PC-9 (cell line): ENCODE measurements at places on chromosomes 6 and 20. TPM values are rescaled to one million over a fixed set of nuclear protein-coding genes. Genes with fewer than 3 reads are reported as not detected.
A peak's percentile ranks its signal among the peaks of the same experiment; 100 is the strongest.

DNA sequence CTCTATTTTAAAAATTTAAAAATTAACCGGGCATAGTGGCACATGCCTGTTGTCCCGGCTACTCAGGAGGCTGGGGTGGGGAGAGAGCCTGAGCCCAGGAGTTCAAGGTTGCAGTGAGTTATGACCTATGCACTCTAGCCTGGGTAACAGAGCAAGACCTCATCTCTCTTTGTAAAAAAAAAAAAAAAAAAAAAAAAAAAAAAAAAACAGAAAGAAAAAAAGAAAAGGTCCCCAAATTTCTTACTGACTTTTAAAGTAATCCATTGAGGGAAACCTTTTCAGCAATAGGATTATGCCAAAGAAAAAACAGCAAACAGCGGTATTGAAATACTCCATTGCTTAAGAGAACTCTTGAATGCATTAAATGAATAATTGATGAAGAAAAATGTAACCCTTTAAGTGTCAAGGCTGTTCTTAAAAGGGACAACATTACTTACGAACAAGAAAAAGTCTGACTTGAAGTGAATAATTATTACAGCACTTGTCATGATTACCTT lies 6.0 kb upstream of the DNAAF9 start:
- H3K4me1 ChIP-seq = peaks cover 5% of the 10 kb centered on the region; the same call in 1 of the 2 replicates
- DNase-seq = no peak
- no peaks in the 10 kb centered on the region for H3K36me3 ChIP-seq
- no peak overlapping the region for H3K27ac ChIP-seq

DNA sequence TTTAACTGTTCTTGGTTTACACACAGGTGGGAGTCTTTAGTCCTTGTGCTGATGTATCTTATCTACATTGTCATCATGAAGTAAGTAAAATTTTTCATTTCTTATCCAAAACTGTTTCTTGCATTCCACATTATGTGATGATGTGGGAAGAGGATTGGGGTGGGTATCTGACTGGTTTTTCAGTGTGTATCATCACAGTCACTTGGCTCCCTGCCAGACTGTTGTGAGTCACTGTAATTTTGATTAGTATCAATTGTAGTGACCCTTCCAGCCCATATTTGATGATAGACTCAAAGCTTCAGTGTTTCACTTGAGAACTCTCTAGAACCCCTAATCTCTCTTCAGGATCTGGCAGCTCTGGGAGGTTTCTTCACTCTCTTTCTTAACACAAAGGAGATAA lies 84.5 kb upstream of the RIN2 start:
- H3K27me3 ChIP-seq = peaks cover 30% of the 10 kb centered on the region; the same call in 1 of the 2 replicates
- 0 out of 2 replicates have a peak, but pooled peaks cover 5% of the 10 kb centered on the region for H3K4me1 ChIP-seq
- no peak overlapping the region for H3K4me3 ChIP-seq
- no peaks in the 10 kb centered on the region for H3K36me3 ChIP-seq

GRCh38 chr6:89970609-89971337 lies 76.5 kb downstream of the GJA10 start:
- H3K4me1 ChIP-seq = peaks cover 5% of the 10 kb centered on the region; the same call in 1 of the 2 replicates
- DNase-seq = peak; percentile 61
- no peaks in the 10 kb centered on the region for H3K36me3 ChIP-seq
- no peaks in the 10 kb centered on the region for H3K27me3 ChIP-seq

DNA sequence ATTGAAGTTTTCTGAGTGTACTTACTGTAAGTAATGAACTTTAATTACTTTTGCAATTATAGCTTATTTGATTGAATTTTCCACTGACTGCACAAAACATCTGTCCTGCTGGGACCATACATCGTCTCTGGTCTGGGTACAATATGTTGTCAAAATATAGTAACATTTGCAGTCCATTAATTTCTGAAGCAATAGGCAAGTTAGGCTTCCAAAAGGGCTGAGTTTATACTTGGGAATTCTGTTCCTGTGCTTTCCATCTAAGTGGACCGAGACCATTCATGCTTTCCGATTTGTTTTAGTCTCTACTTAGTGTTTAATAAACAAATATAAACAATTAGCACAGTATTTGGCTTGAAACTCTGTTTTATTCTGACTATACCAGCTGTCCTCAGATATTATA lies 139.3 kb downstream of the RFPL4B start:
- DNase-seq = no peak
- no peak overlapping the region for H3K27ac ChIP-seq
- H3K4me3 ChIP-seq = no peak overlapping the region
- no peaks in the 10 kb centered on the region for H3K36me3 ChIP-seq

DNA sequence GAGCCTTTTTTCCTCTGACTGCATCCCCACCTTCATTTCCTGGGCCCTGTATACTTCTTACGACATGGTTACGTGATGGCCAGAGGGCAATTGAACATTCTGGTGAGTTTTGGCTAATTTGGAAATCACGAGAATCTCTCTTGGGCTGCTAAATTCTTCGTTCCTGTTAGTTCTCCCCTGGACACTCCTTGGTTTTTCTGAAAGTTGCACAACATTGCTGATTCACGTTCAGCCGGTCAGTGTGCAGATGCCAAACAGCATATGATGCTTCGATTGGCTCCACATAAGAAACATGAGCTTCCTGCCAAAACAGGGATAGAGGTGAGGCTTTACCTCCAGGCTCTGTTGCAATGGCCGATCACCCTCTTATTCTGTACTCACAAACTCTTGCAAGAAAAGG lies 119.4 kb upstream of the LY86 start:
- DNase-seq = peak; percentile 38
- H3K27me3 ChIP-seq = no peaks in the 10 kb centered on the region
- H3K4me3 ChIP-seq = no peak overlapping the region
- no peaks in the 10 kb centered on the region for H3K4me1 ChIP-seq
- no peak overlapping the region for H3K27ac ChIP-seq

GRCh38 chr6:49634836-49635218 lies 1.8 kb downstream of the RHAG start:
- H3K36me3 ChIP-seq = no peaks in the 10 kb centered on the region
- DNase-seq = no peak
- H3K27ac ChIP-seq = no peak overlapping the region
- no peaks in the 10 kb centered on the region for H3K27me3 ChIP-seq

DNA sequence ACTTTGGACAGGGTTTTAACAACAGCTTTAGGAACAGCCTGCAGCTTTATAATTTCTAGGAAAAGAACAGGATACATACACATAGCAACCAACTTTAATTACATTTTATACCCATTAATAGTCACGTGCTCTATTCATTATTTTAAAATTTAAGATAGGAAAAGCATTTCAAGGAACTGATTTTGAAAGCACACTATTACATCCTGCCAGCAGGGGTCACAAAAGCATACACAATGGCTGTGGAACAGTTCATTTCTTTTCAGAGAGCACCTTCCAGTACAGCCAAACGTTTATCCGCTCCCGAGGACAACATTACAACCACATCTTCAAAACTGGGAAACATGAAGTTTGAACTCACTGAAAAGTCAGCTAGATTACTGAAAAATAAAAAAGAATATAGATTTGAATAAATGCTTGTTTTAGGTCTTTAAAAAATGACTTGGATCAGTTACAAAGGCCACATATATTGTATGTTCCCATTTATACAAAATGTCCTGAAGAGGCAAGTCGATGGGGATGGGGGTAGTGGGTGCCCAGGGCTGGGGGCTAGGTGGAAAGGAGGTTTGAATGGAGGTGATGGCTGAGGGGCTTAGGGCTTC lies 104.6 kb upstream of the EXOC2 start:
- H3K27me3 ChIP-seq = no peaks in the 10 kb centered on the region
- H3K27ac ChIP-seq = no peak overlapping the region
- no peak overlapping the region for H3K4me3 ChIP-seq
- DNase-seq = peak; percentile 35
- H3K4me1 ChIP-seq = no peaks in the 10 kb centered on the region
- no peaks in the 10 kb centered on the region for H3K36me3 ChIP-seq

GRCh38 chr6:114290864-114291263 lies 52.0 kb downstream of the HS3ST5 start:
- DNase-seq = no peak
- no peaks in the 10 kb centered on the region for H3K4me1 ChIP-seq
- no peak overlapping the region for H3K4me3 ChIP-seq

GRCh38 chr6:149317644-149318571 lies at the start of gene TAB2:
Gene TAB2 (plus strand): TSS chr6:149317712. CDS start chr6:149369998, 52,286 bp downstream.
- no peaks in the 10 kb centered on the region for H3K36me3 ChIP-seq
- DNase-seq = peak; percentile 11
- peak within 1 kb of the TSS; percentile 98 for H3K4me3 ChIP-seq
- H3K27me3 ChIP-seq = no peaks in the 10 kb centered on the region
- peaks cover 34% of the 10 kb centered on the region for H3K4me1 ChIP-seq

DNA sequence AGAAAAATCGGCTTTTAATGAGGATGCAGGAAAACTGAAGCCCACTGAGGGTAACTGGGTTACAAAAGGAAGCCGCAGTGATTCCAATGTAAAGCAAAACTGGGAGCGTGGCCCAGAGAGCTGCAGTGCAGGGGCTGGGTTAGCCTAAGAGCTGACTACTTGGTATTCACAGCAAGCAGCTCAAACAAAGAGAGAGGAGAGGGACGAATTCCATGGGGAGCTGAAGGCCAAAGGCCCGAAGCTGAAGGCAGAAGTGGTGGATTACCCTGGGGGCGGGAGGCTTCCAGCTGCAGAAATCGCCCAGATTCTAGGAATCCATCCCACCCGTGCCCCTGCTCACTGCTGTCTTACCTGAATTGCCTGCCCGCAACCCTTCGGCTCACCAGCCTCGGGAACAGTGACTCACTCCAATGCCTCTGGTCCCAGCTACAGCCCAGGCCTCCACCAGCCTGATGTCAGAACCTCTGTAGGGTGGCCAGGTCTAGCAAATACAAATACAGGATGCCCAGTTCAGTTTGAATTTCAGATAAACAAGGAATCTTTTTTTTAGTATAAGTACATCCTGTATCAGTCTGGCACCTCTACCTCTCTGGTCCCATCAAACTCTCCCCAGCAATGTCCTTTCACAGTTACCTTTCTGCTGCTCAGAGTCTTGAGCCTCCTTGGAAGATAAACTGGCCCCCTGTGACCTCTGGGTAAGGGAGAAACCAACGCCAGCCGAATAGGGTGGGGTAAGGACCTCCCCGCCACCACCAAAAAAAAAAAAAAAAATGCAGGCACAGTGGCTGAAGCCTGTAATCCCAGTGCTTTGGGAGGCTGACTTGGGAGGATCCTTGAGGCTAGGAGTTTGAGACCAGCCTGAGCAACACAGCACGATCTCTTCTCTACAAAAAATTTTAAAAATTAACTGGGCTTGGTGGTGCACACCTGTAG lies 14.6 kb upstream of the ZMYND8 start:
- H3K27me3 ChIP-seq = no peaks in the 10 kb centered on the region
- DNase-seq = no peak
- H3K4me3 ChIP-seq = no peak overlapping the region
- no peaks in the 10 kb centered on the region for H3K36me3 ChIP-seq
- no peak overlapping the region for H3K27ac ChIP-seq

GRCh38 chr6:139473231-139473701 lies 98.8 kb upstream of the CITED2 start:
- no peaks in the 10 kb centered on the region for H3K27me3 ChIP-seq
- H3K27ac ChIP-seq = no peak overlapping the region
- no peaks in the 10 kb centered on the region for H3K36me3 ChIP-seq
- DNase-seq = no peak
- no peaks in the 10 kb centered on the region for H3K4me1 ChIP-seq
- no peak overlapping the region for H3K4me3 ChIP-seq

- no peak overlapping the region for H3K4me3 ChIP-seq
- no peaks in the 10 kb centered on the region for H3K27me3 ChIP-seq
- H3K4me1 ChIP-seq = peaks cover 30% of the 10 kb centered on the region
These were observed 151.2 kb downstream of the TFAP2C start for GRCh38 chr20:56780266-56780665.

- H3K27ac ChIP-seq = peak overlapping the region; percentile 92
- no peaks in the 10 kb centered on the region for H3K27me3 ChIP-seq
- H3K36me3 ChIP-seq = peaks cover 40% of the 10 kb centered on the region
- no peak for DNase-seq
- peaks cover 62% of the 10 kb centered on the region for H3K4me1 ChIP-seq
These were observed 4.7 kb upstream of the DNAJC5 start for GRCh38 chr20:63890201-63890576.

DNA sequence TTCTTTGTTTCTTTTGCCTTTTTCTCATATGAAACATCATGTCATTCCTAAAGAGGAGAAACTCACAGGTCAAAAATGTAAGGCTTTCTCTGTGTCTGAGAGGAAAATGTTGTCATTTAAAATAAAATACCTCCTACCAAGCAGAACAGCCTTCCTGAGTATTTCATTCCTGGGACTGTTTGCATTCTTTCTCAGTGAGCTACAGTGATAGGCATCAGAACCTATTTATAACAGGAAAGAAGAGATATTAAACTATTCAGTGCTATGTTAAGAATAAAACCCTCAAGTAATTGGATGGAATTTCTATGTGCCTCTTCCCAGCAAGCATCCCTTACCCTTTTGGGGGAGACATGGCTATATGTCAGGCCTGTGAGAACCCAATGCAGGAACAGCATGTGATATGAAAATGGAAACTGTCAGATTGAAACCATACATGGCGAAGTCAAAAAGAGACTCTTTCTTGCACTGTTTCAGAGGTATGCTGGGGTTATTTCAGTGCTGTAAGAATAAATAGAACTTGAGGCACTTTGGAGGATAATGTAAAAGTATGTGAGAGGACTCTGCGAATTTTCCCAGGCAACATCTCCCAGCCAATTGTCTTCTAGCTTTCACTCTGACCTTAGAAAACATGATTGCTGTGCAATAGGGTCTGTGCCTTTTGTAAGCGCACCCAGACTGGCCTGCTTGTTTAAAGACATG lies 133.8 kb upstream of the CCN2 start:
- H3K27me3 ChIP-seq = no peaks in the 10 kb centered on the region
- no peaks in the 10 kb centered on the region for H3K36me3 ChIP-seq
- peak; percentile 57 for DNase-seq
- H3K4me3 ChIP-seq = no peak overlapping the region
- 0 out of 2 replicates have a peak, but pooled peaks cover 10% of the 10 kb centered on the region for H3K4me1 ChIP-seq
- peak overlapping the region; percentile 70 for H3K27ac ChIP-seq

DNA sequence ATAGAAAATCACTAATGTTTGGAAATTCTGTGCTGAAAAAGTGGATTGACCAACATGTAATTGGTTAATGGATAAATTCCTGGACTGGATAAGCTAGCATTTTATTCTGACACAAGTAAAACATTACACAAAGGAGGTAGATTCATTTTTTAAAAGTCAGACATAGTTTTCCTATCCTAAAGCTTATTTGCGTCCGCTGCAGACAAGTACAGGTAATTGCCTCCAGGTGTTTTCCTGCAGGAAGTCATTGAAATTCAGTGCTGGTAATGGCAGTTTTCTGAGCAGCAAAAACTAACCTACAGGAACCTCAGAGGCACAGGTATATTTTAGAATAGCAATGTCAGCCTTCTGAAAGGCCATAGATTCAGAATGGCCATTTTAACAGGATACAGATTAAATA lies 20.0 kb upstream of the HIVEP1 start:
- DNase-seq = no peak
- H3K36me3 ChIP-seq = no peaks in the 10 kb centered on the region
- no peak overlapping the region for H3K4me3 ChIP-seq
- H3K27me3 ChIP-seq = no peaks in the 10 kb centered on the region
- H3K4me1 ChIP-seq = no peaks in the 10 kb centered on the region

GRCh38 chr20:58945965-58946631 lies 35.0 kb upstream of the NELFCD start:
- no peaks in the 10 kb centered on the region for H3K36me3 ChIP-seq
- no peak overlapping the region for H3K4me3 ChIP-seq
- H3K27ac ChIP-seq = peak overlapping the region; percentile 99
- peaks cover 27% of the 10 kb centered on the region for H3K4me1 ChIP-seq
- no peak for DNase-seq

Gene HTR1B
- not detected in 2 replicates for total RNA-seq

Gene MTFR2
- total RNA-seq = 10.5 and 12.6 TPM in 2 replicates

Gene ENPP4
- 6.2 and 7.1 TPM in 2 replicates for total RNA-seq
